ENCODE measurements at places on chromosomes 13 and 19. TPM values are rescaled to one million over a fixed set of nuclear protein-coding genes. Genes with fewer than 3 reads are reported as not detected.

The S1PR5 gene
- total RNA-seq, result not detected

GRCh38 chr19:12821761-12822160 lies 12.6 kb downstream of the RTBDN start:
- no peak for DNase-seq

The SLC46A3 gene
- total RNA-seq, result 2.1 TPM

The ANGPTL8 gene
- not detected for total RNA-seq

DNA sequence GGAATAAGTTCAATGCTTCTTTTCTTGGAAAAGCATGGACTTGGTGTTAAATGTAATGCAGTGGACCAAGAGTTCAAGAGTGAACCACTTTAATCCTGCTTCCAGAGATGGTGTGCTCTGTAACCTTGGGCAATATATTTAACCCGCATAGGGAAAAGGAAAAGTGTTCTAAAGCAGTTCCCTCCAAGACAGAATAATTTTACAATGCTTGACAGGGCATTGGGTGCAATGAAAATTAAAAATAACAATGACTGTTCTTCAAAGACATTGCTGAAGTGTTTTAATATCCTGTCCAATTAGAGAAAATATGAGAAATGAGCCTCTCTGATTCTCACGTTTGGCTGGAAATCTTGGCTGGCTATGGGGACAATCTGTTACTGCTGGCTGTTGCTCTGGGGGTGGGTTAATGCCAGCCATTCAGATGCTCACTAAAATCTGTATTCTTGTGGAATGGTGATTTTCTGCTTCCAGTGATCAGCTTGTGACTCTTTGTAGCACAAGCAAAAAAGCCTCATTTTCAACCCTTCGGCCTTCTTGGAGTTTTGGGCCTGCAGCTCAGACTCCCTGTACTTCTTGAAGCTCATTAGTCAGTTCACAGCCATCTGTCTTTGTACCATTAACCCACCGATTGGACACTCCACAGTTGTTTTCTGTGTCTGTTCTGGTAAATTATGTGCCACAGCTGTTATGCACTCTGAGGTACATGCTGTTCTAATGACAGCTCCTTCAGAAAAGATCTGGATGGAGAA lies 310.6 kb downstream of the LMO7 start:
- DNase-seq, result no peak

The SPACA4 gene
- total RNA-seq, result not detected

- no peak for DNase-seq
Observed at GRCh38 chr13:92994056-92994455, 232.6 kb upstream of the GPC6 start.

GRCh38 chr13:100589178-100589725 lies 663 bp upstream of the GGACT start:
- DNase-seq, result no peak

DNA sequence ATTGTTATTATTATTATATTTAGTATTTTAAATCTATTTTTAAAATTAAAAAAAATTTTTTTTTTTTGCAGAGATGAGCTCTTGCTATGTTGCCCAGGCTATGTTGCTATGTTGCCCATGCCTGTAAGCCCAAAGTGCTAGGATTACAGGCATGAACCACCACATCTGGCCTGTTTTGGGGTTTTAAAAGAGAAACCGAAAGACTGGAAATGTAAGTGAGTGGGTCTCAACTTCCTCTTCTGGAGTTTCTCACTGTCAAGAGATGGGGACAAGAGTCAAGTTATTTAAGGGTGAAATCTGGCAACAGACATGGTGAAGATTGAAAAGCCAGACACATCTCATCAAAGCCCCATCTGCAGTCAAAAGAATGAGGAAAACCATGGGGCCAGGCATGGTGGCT lies 4.2 kb upstream of the OR7G3 start:
- DNase-seq, result peak; percentile 51

- DNase-seq, result no peak
Observed at GRCh38 chr19:18604820-18605159, 1.8 kb downstream of the CRLF1 start.
